ENCODE measurements at places on chromosomes 2 and 18. TPM values are rescaled to one million over a fixed set of nuclear protein-coding genes. Genes with fewer than 3 reads are reported as not detected.

GRCh38 chr2:61426267-61426897 is 44.5 kb downstream of the USP34 start:
- H3K36me3 ChIP-seq = no peaks in the 10 kb centered on the region
- no peak overlapping the region for H3K27ac ChIP-seq
- DNase-seq = no peak
- no peaks in the 10 kb centered on the region for H3K27me3 ChIP-seq

DNA sequence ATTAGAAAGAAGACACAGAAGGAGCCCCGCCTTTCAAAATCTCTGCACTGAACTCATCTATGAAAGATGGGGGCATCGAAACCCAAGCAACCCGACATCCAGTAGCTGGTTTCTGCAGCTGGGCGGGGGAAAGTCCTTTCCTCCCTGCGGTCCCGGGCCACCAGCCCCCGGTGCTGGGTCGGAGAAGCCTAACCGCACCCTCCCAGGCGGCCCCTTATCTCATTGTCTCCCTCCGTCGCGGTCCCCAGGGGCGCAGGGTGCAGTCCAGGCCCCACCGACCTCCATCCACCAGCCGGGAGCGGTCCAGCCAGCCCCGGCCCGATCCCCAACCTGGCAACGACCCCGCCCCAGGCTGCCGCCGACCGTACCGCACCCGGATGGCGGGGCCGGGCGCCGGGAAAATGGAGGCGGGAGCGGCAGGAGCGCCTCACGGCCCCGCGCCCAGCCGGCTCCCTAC is 452 bp downstream of the RAPH1 start:
- peak overlapping the region; percentile 80 for H3K4me3 ChIP-seq
- no peaks in the 10 kb centered on the region for H3K27me3 ChIP-seq
- H3K27ac ChIP-seq = peak overlapping the region; percentile 88
- DNase-seq = no peak
- no peaks in the 10 kb centered on the region for H3K36me3 ChIP-seq
- H3K4me1 ChIP-seq = no peaks in the 10 kb centered on the region

DNA sequence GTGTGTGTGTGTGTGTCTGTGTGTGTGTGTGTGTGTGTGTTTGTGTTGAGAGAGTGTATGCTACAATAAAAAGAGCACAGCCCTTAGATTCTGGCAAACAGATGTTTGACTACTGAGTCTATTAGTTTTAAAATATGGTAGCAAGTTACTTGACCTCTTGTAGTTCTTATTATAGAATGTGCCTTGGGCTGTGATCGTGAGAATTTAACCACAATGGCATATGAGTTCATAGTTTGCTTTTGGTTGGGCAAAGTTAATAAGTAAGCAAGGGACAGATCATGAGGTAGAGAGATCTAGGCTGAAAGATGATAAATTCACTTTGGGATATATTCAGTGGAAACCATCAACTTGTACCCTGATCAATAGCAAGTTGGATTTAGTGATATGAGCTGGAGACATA is 334.3 kb upstream of the VWC2L start:
- no peak overlapping the region for H3K4me3 ChIP-seq
- H3K27me3 ChIP-seq = no peaks in the 10 kb centered on the region
- no peak overlapping the region for H3K27ac ChIP-seq
- no peak for DNase-seq
- H3K4me1 ChIP-seq = no peaks in the 10 kb centered on the region

GRCh38 chr2:228768818-228769217 is 502.3 kb downstream of the PID1 start:
- no peak for DNase-seq
- H3K4me1 ChIP-seq = no peaks in the 10 kb centered on the region
- no peak overlapping the region for H3K27ac ChIP-seq
- H3K4me3 ChIP-seq = no peak overlapping the region
- no peaks in the 10 kb centered on the region for H3K36me3 ChIP-seq

DNA sequence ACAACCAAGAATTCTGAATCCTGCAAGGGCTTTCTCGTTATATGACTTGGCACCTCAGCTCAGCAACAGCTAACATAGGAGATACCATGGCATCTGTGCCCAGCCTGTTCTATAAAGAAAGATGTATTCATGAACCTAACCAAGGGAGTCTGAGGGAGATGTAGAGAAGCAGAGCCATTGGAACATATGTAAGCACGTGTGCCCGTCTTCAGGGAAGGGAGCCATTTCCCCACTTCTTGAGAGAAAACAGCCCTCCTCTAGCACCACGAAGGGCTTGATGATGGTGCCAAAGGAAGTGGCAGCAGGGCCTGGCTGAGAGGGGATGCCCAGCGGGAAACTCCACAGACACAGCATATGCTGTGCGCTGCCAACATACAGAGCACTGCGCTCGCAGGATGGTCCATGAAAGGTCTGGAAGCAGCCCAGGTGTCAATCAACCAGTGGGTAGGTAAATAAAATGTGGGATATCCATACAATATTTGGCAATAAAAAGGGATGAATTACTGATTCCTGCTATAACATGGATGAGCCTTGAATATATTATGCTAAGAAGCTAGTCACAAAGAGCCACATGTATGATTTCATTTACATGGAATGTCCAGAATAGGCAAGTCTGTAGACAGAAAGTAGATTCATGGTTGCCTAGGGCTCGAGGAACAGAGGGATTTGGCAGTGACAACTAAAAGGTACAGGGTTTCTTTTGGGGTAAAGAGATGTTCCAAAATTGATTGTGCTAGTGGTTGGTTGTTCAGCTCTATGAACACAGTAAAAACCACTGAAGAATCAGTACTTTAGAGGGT is 16.1 kb downstream of the TMEM247 start:
- DNase-seq = no peak
- no peak overlapping the region for H3K27ac ChIP-seq
- H3K4me1 ChIP-seq = peaks cover 29% of the 10 kb centered on the region
- no peaks in the 10 kb centered on the region for H3K36me3 ChIP-seq
- H3K4me3 ChIP-seq = no peak overlapping the region
- no peaks in the 10 kb centered on the region for H3K27me3 ChIP-seq

DNA sequence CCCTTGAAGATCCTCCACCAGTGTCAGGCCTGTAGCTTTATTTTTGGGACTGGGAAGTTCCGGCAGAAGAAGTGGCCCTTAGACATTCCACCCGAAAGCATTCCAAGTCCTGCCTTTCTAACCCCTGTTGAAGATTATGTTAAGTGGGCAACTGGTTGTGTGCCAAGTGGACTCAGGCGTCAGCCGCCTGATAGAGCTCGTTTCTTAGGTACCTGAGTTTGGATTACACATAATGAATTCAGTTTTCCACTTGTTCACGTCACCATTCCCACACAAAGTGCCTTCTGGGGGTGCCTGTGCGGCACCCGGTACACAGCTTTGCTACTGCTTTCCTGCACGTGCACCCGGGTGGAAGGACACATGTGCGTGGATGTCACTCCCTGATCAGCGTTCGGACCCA is 156.5 kb downstream of the PTGR3 start:
- no peak overlapping the region for H3K4me3 ChIP-seq
- peaks cover 20% of the 10 kb centered on the region for H3K4me1 ChIP-seq
- H3K27ac ChIP-seq = no peak overlapping the region
- no peaks in the 10 kb centered on the region for H3K27me3 ChIP-seq
- H3K36me3 ChIP-seq = no peaks in the 10 kb centered on the region

DNA sequence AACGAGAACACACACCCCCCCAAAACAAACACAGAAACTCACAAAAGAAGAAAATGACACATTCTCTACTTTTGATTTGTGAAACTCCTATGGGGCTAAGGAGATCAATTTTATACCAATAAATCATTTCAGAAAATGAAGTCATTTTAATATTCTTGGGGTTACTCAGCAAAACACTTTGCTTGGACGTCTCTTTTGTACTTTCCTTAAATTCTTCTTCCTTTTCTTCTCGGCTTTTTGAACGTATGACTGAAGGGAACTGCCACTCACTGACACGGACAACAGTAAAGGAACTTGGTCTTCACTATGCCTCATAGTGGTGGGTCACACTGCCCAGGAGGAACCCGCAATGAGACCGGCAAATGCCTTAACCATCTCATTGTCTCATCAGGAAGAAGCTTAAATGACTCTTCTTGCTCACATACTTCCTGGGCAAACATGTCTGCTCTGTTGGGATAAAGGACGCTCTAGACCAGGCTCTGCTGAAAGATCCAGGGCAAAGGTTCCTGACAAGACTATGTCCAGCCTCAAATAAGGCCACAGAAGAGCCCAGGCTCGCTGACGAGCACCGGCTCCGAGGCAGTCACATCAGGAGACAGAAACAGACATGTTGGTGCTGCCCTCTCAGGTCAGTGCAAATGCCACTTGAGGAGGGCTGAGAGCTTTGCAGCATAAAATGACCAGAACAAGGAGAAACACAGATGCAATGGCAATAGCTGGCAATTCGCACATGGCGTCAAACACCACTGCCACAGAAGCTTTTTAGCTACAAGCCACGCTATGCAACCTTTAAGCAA is 205.5 kb downstream of the TGIF1 start:
- H3K27ac ChIP-seq = no peak overlapping the region
- no peak for DNase-seq
- H3K27me3 ChIP-seq = no peaks in the 10 kb centered on the region
- no peak overlapping the region for H3K4me3 ChIP-seq

GRCh38 chr18:74963820-74964446 is 245.0 kb downstream of the PTGR3 start:
- no peaks in the 10 kb centered on the region for H3K4me1 ChIP-seq
- no peak overlapping the region for H3K27ac ChIP-seq
- H3K27me3 ChIP-seq = no peaks in the 10 kb centered on the region

DNA sequence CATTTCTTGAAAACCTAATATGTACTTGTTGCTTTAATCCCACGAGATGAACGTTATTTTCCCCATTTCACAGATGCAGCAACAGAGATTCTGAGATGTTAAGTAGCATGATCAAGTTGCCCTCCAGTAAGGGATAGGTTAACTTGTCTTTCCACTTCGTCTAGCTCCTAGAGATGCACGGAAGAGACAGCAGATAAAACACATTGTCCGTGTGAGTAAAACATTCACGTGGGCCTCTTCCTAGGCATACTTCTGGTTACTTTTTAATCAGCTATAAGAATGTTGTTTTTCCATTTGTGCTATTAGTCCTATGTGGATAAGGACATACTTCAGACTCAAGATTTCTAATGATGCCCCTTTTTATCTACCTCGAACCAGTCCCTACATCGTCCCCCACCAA is 1.2 kb upstream of the ARHGAP28 start:
- H3K4me3 ChIP-seq = no peak overlapping the region
- DNase-seq = no peak
- no peaks in the 10 kb centered on the region for H3K27me3 ChIP-seq
- peaks cover 11% of the 10 kb centered on the region for H3K4me1 ChIP-seq

DNA sequence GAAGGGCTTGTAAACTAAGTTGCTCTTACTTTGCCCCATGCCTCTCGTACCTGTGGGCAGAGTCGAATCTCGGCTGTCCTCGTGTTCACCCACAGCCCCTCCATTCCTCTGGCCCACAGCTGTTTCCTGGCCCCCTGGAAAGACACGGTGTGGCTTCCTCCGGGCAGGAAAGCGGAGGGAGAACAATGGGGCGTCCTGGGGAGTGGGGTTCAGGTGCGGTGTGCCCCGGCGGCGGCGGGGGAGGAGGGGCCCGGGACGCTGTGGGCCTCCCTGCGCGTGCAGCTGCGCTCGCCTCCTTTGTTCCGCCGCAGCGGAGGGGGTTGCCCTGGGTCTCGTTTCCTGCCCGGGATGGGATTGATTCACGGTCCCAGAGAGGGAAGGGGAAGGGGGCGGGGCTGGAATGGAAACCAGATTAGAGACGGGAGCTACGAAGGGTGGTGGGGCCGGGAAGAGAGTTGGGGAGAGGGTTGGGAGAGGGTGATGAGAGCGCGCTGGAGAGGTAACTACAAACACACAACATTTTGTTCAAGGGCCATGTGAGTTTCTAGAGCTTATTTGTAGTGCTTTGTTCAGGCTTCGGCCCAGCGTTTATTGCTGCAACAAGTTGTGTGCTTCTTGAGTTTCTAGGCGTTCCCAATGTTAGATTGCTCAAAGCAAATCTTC is 796 bp downstream of the MYO1B start:
- peak overlapping the region; percentile 51 for H3K4me3 ChIP-seq
- peak overlapping the region; percentile 8 for H3K27ac ChIP-seq
- no peaks in the 10 kb centered on the region for H3K36me3 ChIP-seq
- no peak for DNase-seq

- no peaks in the 10 kb centered on the region for H3K36me3 ChIP-seq
- H3K27me3 ChIP-seq = peaks cover 95% of the 10 kb centered on the region
- no peak overlapping the region for H3K4me3 ChIP-seq
- H3K4me1 ChIP-seq = peaks cover 47% of the 10 kb centered on the region
- no peak for DNase-seq
- H3K27ac ChIP-seq = no peak overlapping the region
These were observed 951 bp downstream of the EN1 start for GRCh38 chr2:118846442-118846952.

- no peak overlapping the region for H3K27ac ChIP-seq
- no peaks in the 10 kb centered on the region for H3K36me3 ChIP-seq
- H3K4me1 ChIP-seq = peaks cover 16% of the 10 kb centered on the region
- DNase-seq = no peak
- H3K4me3 ChIP-seq = no peak overlapping the region
These were observed 60.7 kb upstream of the DAPL1 start for GRCh38 chr2:158734442-158734841.

GRCh38 chr2:15174567-15174966 is 386.6 kb downstream of the NBAS start:
- H3K27me3 ChIP-seq = no peaks in the 10 kb centered on the region
- H3K4me3 ChIP-seq = no peak overlapping the region
- H3K27ac ChIP-seq = no peak overlapping the region

DNA sequence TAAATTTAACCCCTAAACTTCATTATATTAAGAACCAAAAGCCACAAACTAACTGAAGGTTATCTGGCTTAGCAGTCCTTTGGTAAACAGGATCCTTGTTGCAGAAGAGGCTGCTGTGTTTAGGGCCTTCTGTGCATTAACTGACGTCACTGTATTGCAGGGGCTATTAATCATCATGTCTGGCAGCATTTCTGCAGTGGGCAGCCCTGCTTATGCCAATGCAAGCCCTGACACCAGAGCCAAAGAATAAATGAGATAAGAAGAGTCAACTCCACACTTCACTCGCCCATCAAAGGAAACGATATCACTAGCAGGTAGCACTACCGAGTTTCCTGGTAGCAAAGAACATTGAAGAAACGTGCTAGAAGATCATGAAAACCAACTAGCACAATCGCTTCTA is 110.6 kb downstream of the PLEKHM3 start:
- H3K36me3 ChIP-seq = no peaks in the 10 kb centered on the region
- no peak overlapping the region for H3K27ac ChIP-seq
- no peak for DNase-seq
- no peaks in the 10 kb centered on the region for H3K4me1 ChIP-seq
- H3K4me3 ChIP-seq = no peak overlapping the region

DNA sequence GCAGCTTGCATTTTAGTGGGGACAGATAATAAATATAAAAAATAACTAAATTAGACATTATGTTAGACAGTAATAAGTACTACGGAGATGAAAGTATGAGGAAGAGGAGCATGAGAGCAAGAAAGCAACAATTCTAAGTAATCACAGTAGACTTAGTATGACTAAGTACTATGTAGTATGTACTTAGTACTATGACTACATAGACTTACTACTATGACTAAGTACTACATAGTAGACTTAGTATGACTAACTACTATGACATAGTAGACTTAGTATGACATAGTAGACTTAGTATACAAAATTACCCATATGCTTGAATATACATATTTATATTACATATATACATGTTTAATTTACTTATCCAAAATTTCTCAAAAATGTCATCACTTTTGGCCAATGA is 29.3 kb downstream of the CDH20 start:
- no peaks in the 10 kb centered on the region for H3K27me3 ChIP-seq
- H3K36me3 ChIP-seq = no peaks in the 10 kb centered on the region
- no peak overlapping the region for H3K4me3 ChIP-seq
- H3K27ac ChIP-seq = no peak overlapping the region
- H3K4me1 ChIP-seq = peaks cover 5% of the 10 kb centered on the region

TBR1 gene
- 1.3 TPM for total RNA-seq

ERCC3 gene
- 34.6 TPM for total RNA-seq

PRSS56 gene
- total RNA-seq = 0.89 TPM

SPIRE1 gene
- total RNA-seq = 46.9 TPM

SOX11 gene
- total RNA-seq = 26.8 TPM

GAD1 gene
- total RNA-seq = 60.9 TPM

ELMOD3 gene
- total RNA-seq = 17.4 TPM

FAM228A gene
- 0.88 TPM for total RNA-seq

PLEK gene
- total RNA-seq = 12.3 TPM

All from spinal cord (tissue), 10 donors.